ENCODE measurements at places on chromosomes 5 and 9.

GRCh38 chr5:128668921-128669320 is 130.9 kb upstream of the FBN2 start:
- DNase-seq: no peak

DNA sequence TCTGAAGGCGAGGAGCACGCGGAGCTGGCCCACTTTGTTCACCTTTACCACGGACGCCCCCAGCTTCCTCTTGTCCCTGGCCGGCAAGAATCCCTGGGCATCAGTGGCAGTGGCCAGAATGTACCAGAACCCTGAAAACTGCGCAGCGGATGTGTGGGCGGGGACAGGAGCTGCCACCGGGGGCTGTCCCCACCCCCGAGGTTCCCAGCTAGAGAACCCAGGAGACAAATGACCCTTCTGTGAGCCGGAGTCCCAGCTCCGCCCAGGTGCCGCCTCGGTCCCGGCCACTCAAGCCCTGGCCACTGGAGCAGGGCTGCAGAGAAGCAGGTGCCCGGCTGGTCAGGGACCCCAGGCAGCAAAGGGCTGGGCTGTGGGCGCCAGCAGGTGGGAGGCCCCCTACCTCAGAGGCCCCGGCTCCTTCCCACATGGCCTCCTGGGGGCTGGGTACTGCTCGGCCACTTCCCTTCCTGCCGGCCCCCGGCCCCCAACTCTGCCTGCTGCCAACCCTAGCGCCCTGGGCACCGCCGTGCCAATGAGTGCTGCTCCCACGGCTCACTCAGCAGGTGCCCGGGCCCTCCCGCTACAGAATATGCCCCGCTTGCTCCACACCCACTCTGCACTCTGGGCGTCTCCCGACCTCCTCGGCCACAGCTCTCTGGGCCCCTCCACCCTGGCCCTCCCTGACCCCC is 713 bp downstream of the LCN10 start:
- peak; percentile 60 for DNase-seq

- DNase-seq: no peak
Measured at GRCh38 chr5:168015506-168015905, 275.9 kb upstream of the WWC1 start.

GRCh38 chr9:18761742-18762300 is 271.2 kb downstream of the SAXO1 start:
- no peak for DNase-seq

- DNase-seq: no peak
Measured at GRCh38 chr5:20833081-20833627, 845.2 kb upstream of the CDH18 start.

DNA sequence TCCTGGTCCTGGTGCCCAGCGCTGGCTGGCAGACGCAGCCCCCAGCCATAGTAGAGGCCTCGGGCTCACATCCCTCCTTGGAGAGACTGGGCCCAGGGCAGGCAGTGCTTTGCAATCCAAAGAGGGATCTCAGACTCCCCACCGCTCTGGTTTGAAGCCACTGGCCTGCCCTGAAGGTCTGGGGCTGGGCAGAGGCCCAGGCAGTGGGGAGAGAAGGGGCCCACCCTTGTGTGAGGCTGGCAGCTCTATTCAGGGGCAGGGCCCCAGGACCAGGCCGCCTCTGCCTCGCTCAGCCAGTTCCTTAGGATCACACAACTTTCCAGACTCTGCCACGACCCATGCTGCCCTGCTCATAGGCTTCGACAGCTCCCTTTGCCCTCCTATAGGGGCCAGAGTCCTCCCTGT is 10.7 kb upstream of the SEC16A start:
- DNase-seq: no peak

DNA sequence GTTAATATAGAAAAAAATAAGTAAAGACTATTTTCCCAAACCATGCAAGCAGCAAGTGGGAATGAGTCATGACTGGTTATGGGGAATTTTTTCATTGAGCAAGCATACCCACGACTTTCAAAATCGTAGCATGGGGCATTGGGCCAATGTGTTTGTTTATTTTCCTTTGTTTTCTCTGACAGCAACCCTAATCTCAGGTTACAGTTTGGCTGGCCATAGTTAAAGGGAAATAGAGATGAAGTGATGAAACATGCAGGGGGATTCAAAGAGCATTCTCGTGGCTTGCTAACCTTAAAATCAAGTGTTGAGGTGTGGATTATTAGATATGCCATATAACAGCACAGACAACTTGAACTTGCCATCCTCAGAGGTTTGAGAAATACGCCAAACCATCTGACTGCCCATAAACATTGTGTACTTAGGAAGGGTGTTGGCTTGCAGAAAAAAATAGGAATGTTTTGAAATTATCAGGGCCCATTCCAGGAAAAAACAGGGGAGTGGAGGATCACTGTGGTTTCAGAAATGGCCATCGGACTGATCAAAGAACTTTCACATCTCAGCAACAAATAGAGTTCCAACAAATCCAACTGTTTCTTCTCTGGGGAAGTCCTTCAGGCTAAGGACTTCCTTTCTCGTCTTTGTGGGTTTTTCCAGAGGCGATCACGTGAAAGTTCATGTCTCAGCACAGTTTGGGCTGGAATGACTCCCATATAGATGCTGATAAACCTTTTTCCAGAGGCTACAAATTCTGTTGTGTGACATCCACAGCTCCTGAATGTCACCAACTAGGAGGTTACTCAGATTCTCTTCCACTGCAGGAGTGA is 259.1 kb downstream of the SYK start:
- no peak for DNase-seq

- DNase-seq: no peak
Measured at GRCh38 chr9:74949859-74950855, 2.6 kb downstream of the C9orf40 start.
